Osteocyte (in vitro differentiated cells): ENCODE measurements at places on chromosomes 5 and 9. TPM values are rescaled to one million over a fixed set of nuclear protein-coding genes. Genes with fewer than 3 reads are reported as not detected.

CCDC180 gene
- total RNA-seq, result 10.7 and 14.5 TPM in 2 replicates

MELK gene
- 11.0 and 12.5 TPM in 2 replicates for total RNA-seq

IFNA21 gene
- not detected in 2 replicates for total RNA-seq

CDKN2B-AS1 gene
- 4.0 and 5.2 TPM in 2 replicates for total RNA-seq

GARIN3 gene
- total RNA-seq, result not detected in 2 replicates

C5orf52 gene
- not detected in 2 replicates for total RNA-seq

ABCA2 gene
- total RNA-seq, result 47.6 and 55.1 TPM in 2 replicates

SLC6A7 gene
- not detected in 2 replicates for total RNA-seq

FSTL4 gene
- total RNA-seq, result not detected in 2 replicates

PLAC8L1 gene
- 1.4 and 2.1 TPM in 2 replicates for total RNA-seq

SLC4A9 gene
- total RNA-seq, result not detected in 2 replicates

NSG2 gene
- not detected in 2 replicates for total RNA-seq

- H3K4me1 ChIP-seq, result peaks cover 27% of the 10 kb centered on the region
- H3K27ac ChIP-seq, result peak overlapping the region; percentile 95
- no peak for DNase-seq
- H3K36me3 ChIP-seq, result peaks cover 3% of the 10 kb centered on the region
Observed at GRCh38 chr9:101487443-101487840, 46.2 kb upstream of the RNF20 start.

- peaks cover 4% of the 10 kb centered on the region for H3K36me3 ChIP-seq
- H3K27me3 ChIP-seq, result no peaks in the 10 kb centered on the region
- H3K4me1 ChIP-seq, result peaks cover 9% of the 10 kb centered on the region
- no peak overlapping the region for H3K4me3 ChIP-seq
- no peak overlapping the region for H3K27ac ChIP-seq
Observed at GRCh38 chr9:5566054-5566618, 55.8 kb downstream of the PDCD1LG2 start.

DNA sequence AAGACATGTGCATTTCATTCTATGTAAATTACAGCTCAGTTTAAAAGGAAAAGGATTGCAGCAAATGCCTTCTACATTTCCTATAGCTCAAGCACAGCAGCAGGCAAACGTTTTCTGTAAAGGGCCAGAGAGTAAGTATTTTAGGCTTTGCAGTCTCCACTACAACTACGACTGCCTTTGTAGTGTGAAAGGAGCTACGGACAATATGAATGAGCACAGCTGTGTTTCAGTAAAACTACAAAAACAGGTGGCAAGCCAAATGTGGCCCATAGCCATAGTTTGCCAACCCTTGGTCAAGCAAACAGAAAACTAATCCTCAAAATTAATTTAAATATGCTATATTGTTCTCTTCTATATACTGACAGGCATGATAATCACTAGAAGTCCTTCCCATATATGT, 7.2 kb downstream of the PTBP3 start:
- H3K4me3 ChIP-seq, result no peak overlapping the region
- H3K4me1 ChIP-seq, result peaks cover 47% of the 10 kb centered on the region
- no peak for DNase-seq
- H3K27ac ChIP-seq, result no peak overlapping the region
- H3K27me3 ChIP-seq, result no peaks in the 10 kb centered on the region
- H3K36me3 ChIP-seq, result peaks cover 15% of the 10 kb centered on the region

DNA sequence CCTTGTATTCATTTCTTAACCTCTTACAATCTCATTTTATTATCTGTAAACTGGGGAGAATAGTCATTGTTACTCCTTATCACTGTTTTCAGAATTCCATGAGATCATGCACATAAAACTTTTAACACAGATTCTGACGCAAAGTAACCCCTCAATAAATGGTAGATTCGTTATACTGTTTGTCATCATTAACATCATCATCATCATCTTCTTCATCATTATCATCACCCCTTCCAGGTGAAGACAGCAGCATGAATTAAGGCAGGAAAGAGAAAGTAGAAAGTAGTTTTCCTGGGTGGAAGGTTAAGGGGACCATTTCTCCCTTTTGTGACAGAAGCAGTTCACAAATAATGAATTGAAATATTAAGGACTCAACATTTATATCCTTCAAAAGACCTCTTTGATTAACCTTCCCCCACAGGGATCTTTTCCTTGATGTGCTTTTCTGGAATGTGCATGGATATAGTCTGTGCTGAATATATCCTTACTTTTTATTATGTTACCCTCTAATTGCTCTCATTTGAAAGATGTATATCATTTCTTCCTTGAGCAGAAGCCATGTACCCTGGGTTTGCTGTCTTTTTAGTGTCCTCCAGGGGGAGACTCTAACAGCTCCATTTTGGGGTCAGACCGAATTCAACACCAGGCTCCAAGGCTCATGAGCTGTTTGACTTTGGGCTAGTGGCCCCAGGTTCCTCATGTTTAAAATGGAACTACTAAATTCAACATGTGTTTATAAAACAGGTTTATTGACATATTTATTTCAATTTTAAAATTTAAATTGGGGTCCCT, 1029.9 kb upstream of the WWC1 start:
- H3K27me3 ChIP-seq, result peaks cover 38% of the 10 kb centered on the region
- H3K36me3 ChIP-seq, result no peaks in the 10 kb centered on the region
- no peak overlapping the region for H3K27ac ChIP-seq
- no peaks in the 10 kb centered on the region for H3K4me1 ChIP-seq
- no peak for DNase-seq
- H3K4me3 ChIP-seq, result no peak overlapping the region

DNA sequence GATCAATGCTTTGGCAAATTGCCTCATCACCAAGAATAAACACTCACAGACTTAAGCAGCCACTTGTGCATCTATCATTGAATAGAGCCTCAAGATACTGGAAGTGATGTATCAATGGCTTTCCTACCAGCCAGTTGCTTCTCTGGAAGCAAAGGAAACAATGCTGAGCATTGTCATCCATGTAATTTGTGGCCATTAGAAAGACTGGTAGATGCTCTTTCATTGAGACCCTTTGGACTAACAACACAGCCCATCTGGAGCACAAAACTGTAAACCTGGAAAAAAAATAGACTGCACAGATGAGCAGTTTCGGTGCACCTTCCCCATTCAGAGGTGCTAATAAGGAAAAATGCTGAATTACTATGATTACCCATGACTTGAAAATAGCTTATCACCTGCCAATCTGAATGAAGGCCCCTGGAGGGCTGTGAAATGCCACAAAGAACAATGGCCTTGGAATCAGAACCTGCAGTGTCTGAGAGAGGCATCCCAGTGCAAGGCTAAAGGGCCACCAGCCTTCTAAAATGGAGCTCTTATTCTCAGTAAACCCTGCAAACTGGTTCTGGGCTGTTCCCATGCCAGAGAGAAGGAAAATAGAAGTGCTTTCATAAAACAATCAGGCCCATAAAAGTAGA, 127.5 kb downstream of the RFK start:
- peaks cover 11% of the 10 kb centered on the region for H3K4me1 ChIP-seq
- no peak for DNase-seq
- no peak overlapping the region for H3K4me3 ChIP-seq
- H3K27me3 ChIP-seq, result peaks cover 8% of the 10 kb centered on the region
- H3K27ac ChIP-seq, result no peak overlapping the region

DNA sequence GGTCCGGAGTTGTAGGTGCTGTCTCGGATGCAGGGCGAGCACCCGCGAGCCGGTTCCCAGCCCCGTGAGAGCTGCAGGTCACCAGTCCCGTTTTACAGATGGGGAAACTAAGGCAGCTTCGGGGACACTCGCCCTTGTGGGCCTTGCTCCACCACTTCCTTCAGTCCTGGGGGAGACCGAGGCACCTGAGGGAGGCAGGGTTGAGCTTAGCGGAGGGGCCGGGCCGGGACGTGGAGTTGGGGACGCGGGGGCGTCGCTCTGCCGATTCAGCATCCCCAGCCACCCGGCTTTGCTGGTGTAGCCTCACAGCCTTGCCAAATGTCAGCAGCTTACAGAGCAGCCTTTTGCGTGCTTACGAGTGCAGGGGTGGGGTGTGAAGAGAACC, 530 bp downstream of the BBLN start:
- no peak for DNase-seq
- peak overlapping the region; percentile 74 for H3K4me3 ChIP-seq
- H3K27me3 ChIP-seq, result no peaks in the 10 kb centered on the region
- H3K4me1 ChIP-seq, result peaks cover 12% of the 10 kb centered on the region
- peaks cover 11% of the 10 kb centered on the region for H3K36me3 ChIP-seq
- peak overlapping the region; percentile 54 for H3K27ac ChIP-seq

- H3K4me1 ChIP-seq, result peaks cover 30% of the 10 kb centered on the region
- H3K36me3 ChIP-seq, result no peaks in the 10 kb centered on the region
- no peak overlapping the region for H3K4me3 ChIP-seq
- H3K27ac ChIP-seq, result peak overlapping the region; percentile 50
- DNase-seq, result no peak
Observed at GRCh38 chr5:76326577-76327302, 76.3 kb upstream of the IQGAP2 start.

GRCh38 chr9:93270976-93271375, 87.0 kb downstream of the WNK2 start:
- H3K4me1 ChIP-seq, result no peaks in the 10 kb centered on the region
- no peaks in the 10 kb centered on the region for H3K36me3 ChIP-seq
- H3K27me3 ChIP-seq, result peaks cover 28% of the 10 kb centered on the region
- no peak overlapping the region for H3K4me3 ChIP-seq
- H3K27ac ChIP-seq, result no peak overlapping the region

- DNase-seq, result no peak
- H3K27ac ChIP-seq, result no peak overlapping the region
- no peak overlapping the region for H3K4me3 ChIP-seq
- H3K36me3 ChIP-seq, result peaks cover 26% of the 10 kb centered on the region
Observed at GRCh38 chr5:150550286-150550685, 42.4 kb downstream of the NDST1 start.

- H3K4me3 ChIP-seq, result no peak overlapping the region
- peaks cover 2% of the 10 kb centered on the region for H3K36me3 ChIP-seq
- DNase-seq, result no peak
- H3K27me3 ChIP-seq, result peaks cover 19% of the 10 kb centered on the region
- peaks cover 33% of the 10 kb centered on the region for H3K4me1 ChIP-seq
- peak overlapping the region; percentile 27 for H3K27ac ChIP-seq
Observed at GRCh38 chr5:10460252-10460906, 18.7 kb downstream of the ROPN1L start.

DNA sequence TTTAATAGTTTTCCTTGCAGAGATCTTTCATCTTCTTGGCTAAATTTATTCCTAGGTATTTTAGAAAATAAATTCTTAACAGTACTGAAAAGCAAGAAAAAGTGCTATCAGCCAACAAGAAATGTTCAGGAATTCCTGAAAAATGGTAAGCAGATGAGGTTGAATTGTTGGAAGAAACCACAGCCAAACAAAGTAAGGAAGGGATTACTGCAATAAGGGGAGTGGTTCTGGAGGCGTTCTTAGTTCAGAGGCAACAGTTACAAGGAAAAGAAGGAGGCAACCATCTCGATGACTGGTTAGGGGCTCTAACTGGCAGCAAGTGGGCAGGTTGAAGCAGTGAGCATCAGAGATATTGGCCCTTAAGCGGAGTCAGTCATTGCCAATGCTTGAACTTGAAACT, 12.8 kb upstream of the OR13J1 start:
- H3K27me3 ChIP-seq, result peaks cover 48% of the 10 kb centered on the region
- H3K4me3 ChIP-seq, result no peak overlapping the region
- H3K27ac ChIP-seq, result no peak overlapping the region
- H3K36me3 ChIP-seq, result no peaks in the 10 kb centered on the region

- H3K4me1 ChIP-seq, result peaks cover 2% of the 10 kb centered on the region
- DNase-seq, result no peak
- no peak overlapping the region for H3K4me3 ChIP-seq
- H3K27me3 ChIP-seq, result peaks cover 6% of the 10 kb centered on the region
Observed at GRCh38 chr5:100771181-100771580, 131.9 kb downstream of the ST8SIA4 start.

DNA sequence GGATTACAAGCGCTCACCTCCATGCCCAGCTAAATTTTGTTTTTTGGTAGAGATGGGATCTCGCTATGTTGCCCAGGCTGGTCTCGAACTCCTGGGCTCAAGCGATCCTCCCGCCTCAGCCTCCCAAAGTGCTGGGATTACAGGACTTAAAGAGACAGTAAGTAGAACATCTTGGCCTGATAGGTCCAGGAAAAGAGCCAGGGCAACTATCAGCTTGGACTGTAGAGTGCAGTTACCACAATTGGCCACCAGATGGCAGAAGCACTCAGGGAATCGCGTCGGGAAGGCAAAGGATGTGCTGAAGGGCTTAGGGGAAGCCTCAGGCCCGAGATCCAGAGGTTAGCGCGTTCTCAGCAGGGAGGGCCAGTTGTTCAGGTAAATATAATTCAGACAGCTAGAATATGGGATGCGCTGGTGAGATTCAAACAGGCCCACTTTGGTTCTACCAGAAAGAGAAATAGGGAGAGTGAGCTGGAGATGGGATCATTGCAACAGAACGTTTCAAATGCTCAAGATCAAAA, 21.5 kb downstream of the C9orf57 start:
- no peaks in the 10 kb centered on the region for H3K4me1 ChIP-seq
- no peak overlapping the region for H3K27ac ChIP-seq
- peak; percentile 90 for DNase-seq

- DNase-seq, result no peak
- peak overlapping the region; percentile 33 for H3K4me3 ChIP-seq
- no peak overlapping the region for H3K27ac ChIP-seq
- H3K27me3 ChIP-seq, result peaks cover 75% of the 10 kb centered on the region
Observed at GRCh38 chr5:135032695-135032998, 1.4 kb downstream of the PITX1 start.

GRCh38 chr5:27311544-27311943, 273.2 kb upstream of the CDH9 start:
- H3K27me3 ChIP-seq, result no peaks in the 10 kb centered on the region
- no peak overlapping the region for H3K4me3 ChIP-seq
- no peak overlapping the region for H3K27ac ChIP-seq
- H3K36me3 ChIP-seq, result no peaks in the 10 kb centered on the region
- peaks cover 20% of the 10 kb centered on the region for H3K4me1 ChIP-seq
- DNase-seq, result no peak

GRCh38 chr5:176878906-176879662, 20.1 kb downstream of the HK3 start:
- H3K36me3 ChIP-seq, result no peaks in the 10 kb centered on the region
- no peak overlapping the region for H3K4me3 ChIP-seq
- H3K27ac ChIP-seq, result no peak overlapping the region

- no peak for DNase-seq
- no peaks in the 10 kb centered on the region for H3K27me3 ChIP-seq
- no peaks in the 10 kb centered on the region for H3K36me3 ChIP-seq
- no peak overlapping the region for H3K27ac ChIP-seq
- H3K4me1 ChIP-seq, result peaks cover 6% of the 10 kb centered on the region
- H3K4me3 ChIP-seq, result no peak overlapping the region
Observed at GRCh38 chr5:71836084-71836483, 117.0 kb downstream of the CARTPT start.

- no peak overlapping the region for H3K27ac ChIP-seq
- no peak overlapping the region for H3K4me3 ChIP-seq
- H3K27me3 ChIP-seq, result peaks cover 17% of the 10 kb centered on the region
- no peaks in the 10 kb centered on the region for H3K36me3 ChIP-seq
- DNase-seq, result no peak
Observed at GRCh38 chr5:148635321-148636083, 18.8 kb downstream of the HTR4 start.

- no peaks in the 10 kb centered on the region for H3K27me3 ChIP-seq
- peak overlapping the region; percentile 91 for H3K4me3 ChIP-seq
- peak overlapping the region; percentile 90 for H3K27ac ChIP-seq
- peaks cover under 1% of the 10 kb centered on the region for H3K36me3 ChIP-seq
- no peak for DNase-seq
- peaks cover 40% of the 10 kb centered on the region for H3K4me1 ChIP-seq
Observed at GRCh38 chr9:122904466-122904822, 715 bp downstream of the RC3H2 start.

GRCh38 chr5:154351566-154351965, 94.2 kb upstream of the SAP30L start:
- no peak overlapping the region for H3K27ac ChIP-seq
- no peak for DNase-seq
- H3K27me3 ChIP-seq, result no peaks in the 10 kb centered on the region
- H3K36me3 ChIP-seq, result peaks cover 3% of the 10 kb centered on the region
- no peak overlapping the region for H3K4me3 ChIP-seq

- peak overlapping the region; percentile 83 for H3K4me3 ChIP-seq
- no peaks in the 10 kb centered on the region for H3K27me3 ChIP-seq
- peaks cover 33% of the 10 kb centered on the region for H3K4me1 ChIP-seq
- H3K36me3 ChIP-seq, result no peaks in the 10 kb centered on the region
- DNase-seq, result no peak
- H3K27ac ChIP-seq, result peak overlapping the region; percentile 86
Observed at GRCh38 chr5:78983601-78984438, 1.3 kb downstream of the ARSB start.
